ENCODE measurements at places on chromosomes 11 and 22.

- no peak for DNase-seq
Observed at GRCh38 chr11:77140231-77140851, 12.3 kb downstream of the MYO7A start.

- DNase-seq: no peak
Observed at GRCh38 chr11:46382646-46383403, 1.4 kb downstream of the MDK start.

GRCh38 chr11:70437111-70437784, 38.9 kb downstream of the CTTN start:
- DNase-seq: no peak

- no peak for DNase-seq
Observed at GRCh38 chr11:131792243-131792642, 421.8 kb downstream of the NTM start.

GRCh38 chr22:37781434-37782059, 26.2 kb upstream of the GCAT start:
- DNase-seq: no peak

DNA sequence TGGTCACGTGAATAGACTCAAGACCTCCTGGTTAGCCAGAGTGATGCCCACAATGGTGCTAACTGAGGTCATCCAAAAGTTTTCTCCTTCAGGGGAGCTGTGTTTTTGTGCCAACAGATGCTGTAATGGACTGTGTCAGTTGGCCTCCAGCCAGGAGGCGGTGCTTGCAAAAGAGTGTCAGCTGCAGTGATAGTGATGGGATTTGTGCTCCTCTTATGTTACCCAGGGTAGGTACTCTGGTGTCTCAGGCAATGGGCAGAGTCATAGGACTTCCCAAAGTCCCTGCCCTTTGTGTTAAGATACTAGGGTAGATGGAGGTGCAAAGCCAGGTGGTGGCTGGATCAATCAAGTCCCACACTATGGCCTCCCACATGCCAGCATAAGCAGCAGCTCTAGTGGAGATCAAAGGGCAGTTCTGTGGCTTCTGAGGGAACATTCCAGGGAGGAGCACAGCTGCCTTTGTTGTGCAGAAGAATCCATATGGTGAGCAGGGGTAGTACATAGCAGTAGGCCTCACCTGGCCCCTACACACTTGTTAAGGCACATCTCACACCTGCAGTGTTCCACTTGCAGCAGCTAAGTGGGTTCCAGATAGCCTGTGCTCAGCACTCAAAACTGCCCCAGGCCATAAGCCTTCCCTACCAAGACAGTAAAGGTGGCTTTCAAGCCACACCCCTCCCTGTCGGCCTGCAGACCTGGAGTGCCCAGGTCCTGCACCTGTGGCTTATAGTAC, 9.4 kb upstream of the FANCF start:
- DNase-seq: no peak

GRCh38 chr11:306645-307371, 808 bp upstream of the IFITM2 start:
- DNase-seq: no peak

- no peak for DNase-seq
Observed at GRCh38 chr11:115126515-115127208, 377.6 kb downstream of the CADM1 start.

GRCh38 chr11:72546866-72547265, 112.5 kb upstream of the CLPB start:
- DNase-seq: no peak

GRCh38 chr11:118488480-118489109, 38.7 kb upstream of the TTC36 start:
- no peak for DNase-seq

All from omental fat pad (tissue), 4 donors.